ENCODE measurements at places on chromosomes 3 and 15.

GRCh38 chr3:123695731-123696640 is 111.1 kb upstream of the HACD2 start:
- no peak for DNase-seq

DNA sequence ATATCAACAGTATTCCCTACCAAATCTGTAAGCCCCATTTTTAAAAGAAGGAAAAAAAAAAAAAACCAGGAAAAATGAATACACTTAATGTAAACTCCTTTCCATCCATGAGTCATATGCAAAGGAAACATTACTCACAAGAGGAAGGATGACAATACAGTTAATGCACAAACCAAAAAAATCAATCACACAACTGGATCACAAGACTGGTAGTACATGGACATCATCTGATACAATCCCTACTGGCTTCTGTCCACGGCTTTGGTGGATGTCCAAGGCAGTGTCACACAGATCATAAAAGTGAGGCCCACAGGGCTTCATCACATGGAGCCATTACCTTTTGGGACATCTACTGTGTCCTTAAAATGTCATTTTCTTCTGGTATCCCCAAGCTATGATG is 44.0 kb downstream of the SUCLG2 start:
- no peak for DNase-seq

GRCh38 chr3:32951410-32951811 is at the start of gene CCR4:
Gene CCR4, plus strand, starts transcription at chr3:32951644. Its CDS starts 1,779 bp downstream, at chr3:32953423.
- no peak for DNase-seq

GRCh38 chr3:170976190-170976519 is 50.4 kb downstream of the SLC2A2 start:
- DNase-seq: no peak

GRCh38 chr3:45915518-45916231 is 27.6 kb upstream of the CXCR6 start:
- DNase-seq: no peak

- DNase-seq: no peak
Measured at GRCh38 chr3:50517721-50518206, 14.3 kb upstream of the CACNA2D2 start.

- DNase-seq: no peak
Measured at GRCh38 chr3:107916171-107916570, 174.7 kb downstream of the CD47 start.

DNA sequence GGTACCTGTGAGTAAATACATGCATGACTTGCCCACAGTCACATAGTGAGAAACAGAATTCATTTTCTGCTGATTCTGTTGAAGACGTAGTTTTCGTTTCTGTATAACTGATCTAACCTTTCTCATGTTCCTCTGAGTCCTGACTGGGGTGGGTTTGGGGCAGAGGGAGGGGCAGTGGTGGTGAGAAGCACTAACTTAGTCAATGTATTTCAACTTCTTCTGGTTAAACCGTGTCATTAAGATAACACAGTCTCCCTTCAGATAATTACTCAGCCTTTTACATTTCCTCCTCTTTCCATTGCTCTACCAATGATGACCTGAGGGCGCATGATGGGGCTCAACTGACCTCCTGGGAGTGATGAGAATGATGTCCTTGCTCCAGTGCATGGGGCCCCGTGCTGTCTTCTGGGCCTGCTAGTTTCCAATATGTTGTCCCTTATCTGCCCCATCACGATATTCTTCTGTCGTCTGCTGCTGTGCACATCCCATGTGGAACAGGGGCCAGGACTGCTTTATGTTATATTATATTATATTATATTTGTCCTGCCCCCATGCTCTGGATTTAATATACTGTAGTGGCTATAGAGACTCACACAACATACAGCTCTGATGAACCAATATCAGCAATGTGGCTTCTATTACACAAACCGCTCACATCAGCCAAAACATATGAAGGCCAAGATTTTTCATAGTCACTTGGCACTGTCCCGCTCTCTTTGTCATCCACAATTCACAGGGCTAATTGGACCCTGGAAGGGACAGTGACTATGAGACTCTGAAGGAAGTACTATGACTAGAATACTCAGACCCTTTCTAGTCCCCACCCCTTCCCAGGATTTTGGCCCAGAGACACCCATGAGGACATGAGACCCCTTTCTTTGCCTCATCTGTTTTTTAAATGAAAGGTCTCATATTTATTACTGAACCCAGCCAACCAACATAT is 407.1 kb upstream of the MCTP2 start:
- DNase-seq: no peak

GRCh38 chr3:36215241-36215640 is 165.1 kb upstream of the STAC start:
- no peak for DNase-seq

- DNase-seq: no peak
Measured at GRCh38 chr3:136905549-136905948, 43.5 kb downstream of the NCK1 start.

DNA sequence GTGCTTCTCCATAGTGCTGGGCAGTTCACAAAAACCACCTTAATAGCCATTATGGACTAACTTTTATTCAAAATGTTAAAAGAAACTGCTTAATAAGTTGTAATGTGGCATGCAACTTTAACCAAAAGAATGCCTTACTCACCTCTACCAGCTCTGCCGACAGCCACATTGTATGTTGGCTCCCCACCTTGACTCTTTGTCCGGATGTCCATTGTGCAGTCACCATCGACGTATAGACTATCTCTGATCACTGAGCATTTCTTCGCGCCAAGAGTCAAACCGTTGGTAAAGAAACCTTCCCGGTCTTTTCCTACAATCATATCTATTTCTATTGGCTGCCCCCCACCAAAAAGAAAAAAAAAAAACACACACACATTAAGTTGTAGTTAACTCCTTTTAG is 2.5 kb downstream of the PFN2 start:
- DNase-seq: no peak

GRCh38 chr15:77825546-77825945 is 192.8 kb upstream of the LINGO1 start:
- DNase-seq: no peak

- no peak for DNase-seq
Measured at GRCh38 chr3:112770032-112770626, 76.5 kb downstream of the CD200R1L start.

- no peak for DNase-seq
Measured at GRCh38 chr3:34544136-34544535, 745.7 kb downstream of the PDCD6IP start.

GRCh38 chr3:114721864-114722263 is 425.2 kb downstream of the ZBTB20 start:
- DNase-seq: no peak

DNA sequence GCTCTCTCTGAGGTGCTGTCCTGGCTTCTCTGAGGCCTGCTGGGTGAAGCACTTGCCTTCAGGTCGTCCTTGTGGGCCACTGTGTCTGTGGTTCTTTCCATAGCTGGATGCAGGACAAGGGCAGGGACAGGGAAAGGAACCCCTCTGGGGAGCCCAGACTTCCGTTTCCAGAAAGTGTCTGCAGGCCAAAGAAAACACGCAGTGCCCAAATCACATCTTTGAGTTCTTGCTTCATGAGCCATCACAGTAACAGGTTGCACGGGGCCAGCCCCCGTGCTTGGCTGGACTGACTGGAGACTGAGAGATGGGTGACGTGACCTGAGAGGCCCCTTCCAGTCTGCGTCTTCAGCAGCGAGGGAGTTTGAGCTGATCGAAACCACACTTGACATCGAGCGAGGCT is 115.8 kb downstream of the GABRG3 start:
- DNase-seq: no peak

GRCh38 chr15:45497261-45497660 is 25.3 kb downstream of the SLC30A4 start:
- DNase-seq: no peak

- DNase-seq: no peak
Measured at GRCh38 chr3:73592154-73593144, 32.3 kb downstream of the PDZRN3 start.

- DNase-seq: no peak
Measured at GRCh38 chr3:194009019-194009418, 126.9 kb upstream of the HES1 start.

- peak; percentile 79 for DNase-seq
Measured at GRCh38 chr3:124834723-124835718, 52.1 kb downstream of the ITGB5 start.

DNA sequence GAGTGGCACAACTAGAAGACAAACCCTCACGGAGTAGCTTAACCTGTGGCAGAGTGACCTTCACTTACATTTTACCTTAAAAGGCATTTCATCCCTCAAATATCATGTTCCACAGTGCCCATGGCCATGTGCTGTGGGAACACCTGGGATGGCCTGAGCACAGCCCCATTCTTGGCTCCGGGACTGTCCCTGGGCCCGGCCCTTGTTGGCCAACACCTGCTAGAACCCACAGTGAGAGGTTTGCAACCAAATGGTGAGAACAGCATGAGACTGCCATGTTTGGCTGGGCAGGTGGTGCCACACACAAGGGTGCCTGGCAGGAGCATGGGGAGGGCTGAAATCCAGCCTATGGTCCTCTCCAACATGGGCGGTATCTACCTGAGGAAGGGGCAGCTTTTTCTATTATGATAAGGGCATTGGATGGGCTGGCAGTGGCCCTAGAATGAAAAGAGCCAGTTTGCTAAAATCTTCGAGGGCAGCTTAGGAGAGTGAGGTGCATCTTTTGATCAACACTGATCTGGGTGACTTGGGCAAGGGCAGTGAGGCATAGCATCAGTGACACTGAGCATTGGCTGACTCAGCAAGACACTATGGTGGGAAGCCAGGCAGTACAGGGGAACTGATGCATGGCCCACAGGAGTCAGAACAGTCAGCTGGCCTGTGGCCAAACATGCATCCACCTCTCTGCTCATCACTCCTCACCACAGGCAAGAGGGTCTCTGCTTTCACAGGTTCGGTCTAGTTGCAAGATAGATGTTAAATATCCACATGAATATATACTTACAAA is 53.9 kb downstream of the SYNM start:
- no peak for DNase-seq

- DNase-seq: peak; percentile 83
Measured at GRCh38 chr3:57078344-57078634, 17.8 kb downstream of the SPATA12 start.

- DNase-seq: no peak
Measured at GRCh38 chr15:98518823-98519561, 129.3 kb upstream of the IGF1R start.

DNA sequence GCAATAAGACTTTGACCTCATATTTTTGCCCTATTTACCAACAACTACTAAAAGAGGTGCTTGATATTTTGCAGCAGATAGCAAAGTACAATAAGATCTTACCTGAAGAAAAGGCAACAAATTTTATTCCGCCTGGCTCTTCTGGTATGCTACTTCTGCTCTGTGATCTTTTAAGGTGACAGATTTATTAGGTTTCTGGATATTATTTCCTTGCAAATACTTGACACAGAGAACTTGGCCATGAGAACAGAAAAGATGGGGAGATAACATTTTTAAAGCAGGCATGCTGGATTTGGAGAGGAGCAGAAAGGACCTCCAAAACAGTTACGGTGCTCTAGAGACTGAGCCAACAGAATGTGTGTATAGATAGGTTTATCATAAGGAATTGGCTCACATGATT is 86.7 kb upstream of the RNF7 start:
- no peak for DNase-seq

DNA sequence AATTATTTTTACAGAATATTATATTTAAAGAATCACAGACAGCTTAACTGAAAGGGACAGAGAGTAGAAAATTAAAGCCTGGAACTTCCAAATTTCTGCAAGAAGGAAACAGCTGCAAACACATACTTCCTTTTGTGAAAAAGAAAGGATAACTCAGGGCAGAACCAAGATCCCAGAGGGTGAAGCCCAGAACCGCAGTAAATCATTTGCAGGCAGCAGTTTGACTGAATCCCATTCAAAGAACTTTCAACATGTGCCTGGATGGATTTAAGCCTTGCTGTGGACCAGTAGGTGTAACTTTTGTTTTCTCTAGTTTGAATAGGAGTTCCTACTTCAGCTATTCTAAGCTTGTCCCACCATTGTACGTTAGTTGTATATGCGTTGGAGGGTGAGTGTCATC is 733.2 kb downstream of the ROBO2 start:
- DNase-seq: no peak

DNA sequence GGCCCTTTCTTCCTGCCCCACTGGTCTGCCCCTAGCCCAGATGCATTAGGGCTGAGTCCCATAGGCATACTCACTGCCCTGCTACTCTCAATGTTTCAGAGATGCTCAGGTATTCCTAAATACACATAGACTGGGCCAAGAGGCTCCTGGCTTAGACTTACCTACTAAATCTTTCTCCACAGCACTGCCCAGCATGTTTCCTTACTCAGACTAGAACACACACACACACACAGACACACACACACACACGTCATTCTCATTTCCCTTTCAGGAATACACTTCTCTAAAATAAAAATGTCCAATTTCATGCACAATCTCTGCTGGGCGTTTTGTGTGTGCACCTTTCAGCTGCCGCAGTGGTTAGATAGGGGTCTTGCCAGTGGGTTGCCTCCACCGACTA is 175.7 kb downstream of the FAM43A start:
- peak; percentile 29 for DNase-seq

DNA sequence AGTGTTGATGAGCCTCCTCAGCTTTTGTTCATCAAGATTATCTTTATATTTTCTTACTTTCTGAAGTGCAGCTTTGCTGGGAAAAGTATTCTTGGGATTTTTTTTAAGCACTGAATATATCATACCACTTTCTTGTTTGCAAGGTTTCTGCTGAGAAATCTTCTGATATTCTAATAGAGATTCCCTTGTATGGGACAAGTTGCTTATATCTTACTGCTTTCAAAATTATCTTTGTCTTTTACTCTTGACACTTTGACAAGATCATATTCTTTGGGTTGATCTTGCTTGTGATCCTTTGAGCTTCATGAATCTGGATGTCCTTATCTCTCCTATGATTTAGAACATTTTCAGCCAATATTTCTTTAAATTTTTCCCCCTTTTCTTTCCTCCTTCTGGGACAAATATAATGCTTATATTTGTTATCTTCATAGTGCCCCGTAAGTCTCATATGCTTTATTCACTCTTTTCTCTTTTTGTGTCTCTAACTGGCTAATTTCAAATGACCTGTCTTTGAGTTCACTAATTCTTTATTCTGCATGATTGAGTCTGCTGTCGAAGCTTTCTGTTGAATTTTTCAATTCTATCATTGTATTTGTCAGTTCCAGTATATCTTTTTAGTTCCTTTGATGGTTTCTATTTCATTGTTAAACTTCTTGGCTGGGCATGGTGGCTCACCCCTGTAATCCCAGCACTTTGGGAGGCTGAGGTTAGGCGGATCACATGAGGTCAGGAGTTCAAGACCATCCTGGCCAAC is 211.4 kb upstream of the MANF start:
- no peak for DNase-seq

DNA sequence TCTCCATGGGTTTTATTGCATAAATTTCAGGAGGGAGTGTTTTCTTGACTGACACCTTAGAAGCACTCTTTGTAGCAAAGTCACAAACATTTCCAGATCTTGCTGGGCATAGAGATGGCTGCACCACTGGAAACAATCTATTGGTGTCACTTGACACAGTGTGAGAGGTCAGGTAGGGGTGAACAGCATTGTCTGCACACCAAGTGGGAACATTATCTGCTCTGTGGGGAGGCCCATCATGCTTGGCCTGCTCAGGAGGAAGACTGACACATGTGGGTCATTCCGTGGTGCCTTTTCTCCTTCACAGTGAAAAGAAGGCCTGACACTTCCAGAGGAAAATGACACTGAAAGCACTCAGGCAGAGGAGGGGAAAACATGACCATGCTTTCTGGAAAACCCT is 149.9 kb upstream of the GALNT15 start:
- DNase-seq: no peak
